Germinal center (tissue), 1 donor: ENCODE measurements at places on chromosomes 4 and X.

DNA sequence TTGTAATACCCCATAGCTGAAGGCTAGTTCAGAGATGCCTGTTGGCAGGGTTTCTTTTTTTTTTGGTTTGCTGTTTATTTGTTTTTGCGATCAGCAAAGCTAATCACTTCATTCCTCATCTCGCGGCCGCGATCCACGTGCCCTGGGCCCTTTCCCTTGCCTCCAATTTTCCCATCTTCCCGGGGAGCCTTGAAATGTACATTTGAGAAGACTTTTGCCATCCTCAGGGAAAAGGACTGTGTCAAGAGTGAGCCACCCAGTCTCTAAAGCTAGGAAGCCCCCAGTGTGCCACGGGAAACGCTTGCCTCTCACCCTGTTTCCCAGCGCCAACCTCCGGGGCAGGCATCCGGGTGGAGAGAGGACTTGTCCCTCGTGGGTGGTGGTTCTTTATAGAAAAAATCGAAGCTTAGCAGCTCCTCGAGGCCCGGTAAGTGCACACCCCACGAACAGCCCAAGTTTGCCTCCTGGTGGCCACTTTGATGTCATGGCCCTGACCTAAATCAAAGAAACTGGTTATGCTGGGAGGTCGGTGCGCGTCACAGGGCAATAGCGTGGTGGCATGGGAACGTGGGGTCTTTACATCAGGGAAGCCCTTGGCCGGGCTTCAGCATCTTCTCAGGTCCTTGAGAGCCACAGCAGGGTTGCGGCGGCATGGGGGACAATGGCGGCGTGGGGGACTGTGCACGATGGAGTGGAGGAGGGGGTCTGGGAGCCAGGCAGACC, 42.0 kb downstream of the MAP7D3 start:
- peak; percentile 4 for DNase-seq

DNA sequence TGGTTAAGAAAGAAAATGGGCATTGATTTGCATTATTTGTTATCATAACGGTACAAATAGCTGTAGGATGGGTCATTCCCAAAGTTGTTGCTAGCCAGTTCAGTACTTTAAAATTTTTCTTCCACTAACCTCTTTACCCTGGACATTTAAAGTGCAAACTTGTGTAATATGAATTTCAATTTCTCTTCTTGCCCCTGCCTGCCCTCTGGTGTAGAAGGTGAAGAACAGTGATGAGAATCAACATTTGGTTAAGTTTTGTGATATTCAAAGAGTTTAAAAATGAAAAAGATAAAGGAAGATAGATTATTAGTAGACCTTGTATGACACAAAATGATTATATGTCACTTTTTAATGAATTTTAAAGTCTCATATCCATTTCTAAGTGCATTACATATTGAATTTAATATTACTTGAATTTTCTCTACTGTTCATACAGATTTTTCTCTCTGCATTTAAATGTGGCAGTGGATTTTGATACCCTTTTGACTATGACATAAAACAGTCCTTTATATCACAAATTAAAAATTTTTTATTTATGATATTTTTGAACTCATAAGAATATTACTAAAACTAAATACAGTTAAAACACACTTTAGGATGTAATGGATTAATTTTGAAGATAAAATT, 337.7 kb downstream of the BMPR1B start:
- DNase-seq = no peak

DNA sequence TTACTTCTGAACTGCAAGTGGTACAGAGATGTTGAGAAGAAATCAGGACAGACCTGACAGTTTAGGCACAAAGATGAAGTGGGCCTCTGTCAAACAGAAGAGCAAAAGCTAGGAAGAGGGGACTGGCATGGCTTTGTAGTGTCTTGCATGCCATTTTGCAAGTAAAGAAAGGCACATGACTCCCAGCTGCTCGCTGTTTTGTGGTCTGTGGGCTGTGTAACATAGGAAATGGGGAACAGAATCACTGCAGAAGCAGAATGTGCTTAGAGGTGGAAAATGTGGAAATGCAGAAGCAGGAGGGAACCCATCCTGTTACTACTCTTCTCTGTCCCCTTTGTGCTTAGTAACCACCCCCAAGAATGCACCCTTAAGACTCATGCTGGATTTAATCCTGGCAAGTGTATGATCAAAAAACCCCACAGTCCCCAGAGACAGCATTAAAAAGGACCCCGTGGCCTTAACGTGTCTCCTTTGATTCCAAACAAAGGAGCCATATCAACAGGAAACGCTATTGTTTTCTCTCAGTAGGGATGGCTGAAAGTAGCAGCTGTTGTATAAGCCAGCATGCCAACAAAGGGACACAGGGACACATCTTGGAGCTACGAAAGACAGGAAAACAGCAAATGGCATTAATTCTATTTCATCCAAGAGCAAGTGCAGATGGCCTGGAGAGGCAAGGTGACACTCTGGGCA, 177.6 kb upstream of the GLRA2 start:
- DNase-seq = no peak

DNA sequence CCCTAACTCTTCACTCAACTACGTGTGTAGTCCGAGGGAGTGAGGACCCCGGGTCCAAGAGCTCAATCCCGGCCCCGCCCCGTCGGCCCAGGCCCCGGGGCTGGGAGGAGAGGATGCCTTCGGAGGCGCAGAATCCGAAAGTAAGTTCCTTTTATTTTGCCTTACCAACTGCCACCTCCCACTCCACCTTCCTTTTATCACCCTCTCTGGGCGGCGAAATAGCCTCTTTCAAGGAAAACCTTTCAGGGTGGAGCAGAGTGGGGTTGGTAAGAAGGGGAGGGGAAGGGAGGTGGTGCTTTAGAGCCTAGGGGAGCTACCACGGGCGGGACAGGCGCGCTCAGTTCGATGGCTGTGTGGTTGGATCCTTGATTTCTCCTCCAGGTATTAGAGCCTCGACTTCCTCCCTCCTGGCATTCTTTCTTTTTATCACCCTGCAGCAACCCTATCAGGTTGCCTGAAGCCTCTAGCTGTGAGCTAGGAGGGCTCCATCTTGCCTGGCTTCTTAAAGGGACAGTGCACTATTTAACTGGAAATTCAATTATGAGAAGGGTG, 191.2 kb downstream of the RRAGB start:
- DNase-seq = peak; percentile 22

DNA sequence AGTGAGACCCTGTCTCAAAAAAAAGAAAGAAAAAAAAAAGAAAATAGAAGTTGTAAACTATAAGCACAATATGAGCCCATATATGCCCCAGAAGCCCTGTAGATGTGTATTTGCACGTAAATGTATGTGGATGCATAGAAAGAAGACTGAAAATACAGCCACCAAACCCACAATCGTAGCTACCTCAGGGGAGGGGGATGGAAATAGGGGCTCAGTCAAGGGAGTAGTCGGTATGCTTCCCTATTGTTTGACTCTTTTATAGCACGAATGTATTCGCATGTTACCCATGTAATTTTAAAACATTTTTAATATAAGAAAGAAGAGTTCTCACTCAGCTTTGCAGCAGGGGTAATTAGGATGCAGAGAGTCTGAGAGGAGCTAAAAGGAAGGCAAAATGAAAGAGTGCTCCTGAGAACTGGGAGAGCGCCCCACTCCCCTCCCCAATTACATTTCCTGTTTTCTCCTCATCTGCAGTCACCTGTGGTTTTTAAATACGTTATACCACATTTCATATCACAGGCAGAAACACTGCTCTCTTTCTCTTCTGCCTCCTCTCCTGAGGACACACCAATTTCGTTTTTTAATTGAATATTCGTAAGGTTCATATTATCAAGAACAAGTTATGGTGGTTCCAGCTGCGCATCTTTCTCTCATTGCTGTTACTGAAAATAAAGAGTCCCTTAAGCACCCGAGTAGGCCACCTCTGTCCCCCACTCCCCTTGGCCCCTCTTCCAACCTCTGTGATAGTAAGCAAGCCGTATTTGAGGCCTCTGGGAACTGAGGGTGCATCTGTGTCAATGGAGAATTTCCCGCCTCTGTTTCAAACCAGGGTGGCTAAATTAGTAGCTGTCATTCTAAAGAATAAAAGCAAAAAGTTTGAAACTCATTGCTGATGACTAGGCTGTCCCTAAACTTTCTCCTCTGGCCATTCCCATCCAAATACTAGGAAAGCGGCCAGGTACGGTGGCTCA, 10.7 kb downstream of the SEPTIN6 start:
- no peak for DNase-seq

DNA sequence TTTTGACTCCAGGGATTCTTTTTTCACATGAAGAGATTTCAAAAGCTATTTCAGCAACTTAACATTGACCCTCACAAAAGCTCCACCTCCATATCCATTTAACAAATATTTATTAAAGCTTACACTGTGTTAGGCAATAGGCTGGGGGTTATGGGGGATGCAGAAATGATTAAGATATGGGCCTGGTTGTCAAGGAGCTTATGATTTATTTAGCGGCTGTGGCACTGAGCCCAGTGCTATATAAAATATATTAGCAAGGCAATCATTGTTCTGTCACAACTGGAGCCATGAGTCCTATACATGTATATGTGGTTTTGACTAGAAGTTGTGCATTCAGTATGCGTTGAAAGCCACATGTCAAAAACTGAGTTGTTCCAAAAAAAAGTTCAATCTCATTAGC, 131.1 kb downstream of the GPC3 start:
- DNase-seq = no peak

DNA sequence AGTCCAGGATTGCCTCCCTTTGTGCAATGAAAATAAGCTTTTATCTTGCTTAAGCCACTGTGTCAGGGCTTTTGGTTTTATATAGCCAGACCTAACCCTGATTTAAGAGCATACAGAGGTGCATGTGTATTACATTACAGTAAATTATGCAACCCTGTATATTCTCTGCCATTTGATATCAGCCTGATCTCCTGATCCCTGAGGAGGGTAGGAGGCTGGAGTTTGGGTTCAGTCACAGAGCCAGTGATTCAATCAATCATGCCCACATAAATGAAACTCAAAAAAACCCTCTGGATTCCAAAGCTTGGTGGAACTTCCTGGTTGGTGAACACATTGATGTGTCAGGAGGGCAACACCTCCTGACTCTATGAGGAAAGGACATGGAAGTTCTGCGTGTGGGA, 7.3 kb upstream of the KLHL8 start:
- DNase-seq = no peak

DNA sequence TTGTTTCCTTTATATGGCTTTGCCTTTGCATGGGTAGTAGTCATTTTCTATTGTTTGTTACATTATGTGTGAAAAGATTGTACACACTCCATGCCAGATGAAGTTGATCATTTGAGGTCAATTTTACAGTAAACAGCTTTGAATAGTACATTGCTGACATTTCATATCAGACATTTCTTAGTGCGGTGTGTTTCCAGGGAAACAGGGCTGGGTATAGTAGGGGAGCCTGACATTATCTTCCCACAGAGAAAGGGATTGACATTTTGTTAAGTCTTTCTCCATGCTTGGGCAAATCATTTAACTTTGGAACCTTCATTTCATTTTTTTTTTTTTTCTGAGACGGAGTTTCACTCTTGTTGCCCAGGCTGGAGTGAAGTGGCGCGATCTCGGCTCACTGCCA, 5.0 kb downstream of the FUNDC2 start:
- DNase-seq = no peak

- peak; percentile 49 for DNase-seq
Observed at GRCh38 chrX:37818031-37818430, 29.3 kb downstream of the DYNLT3 start.

DNA sequence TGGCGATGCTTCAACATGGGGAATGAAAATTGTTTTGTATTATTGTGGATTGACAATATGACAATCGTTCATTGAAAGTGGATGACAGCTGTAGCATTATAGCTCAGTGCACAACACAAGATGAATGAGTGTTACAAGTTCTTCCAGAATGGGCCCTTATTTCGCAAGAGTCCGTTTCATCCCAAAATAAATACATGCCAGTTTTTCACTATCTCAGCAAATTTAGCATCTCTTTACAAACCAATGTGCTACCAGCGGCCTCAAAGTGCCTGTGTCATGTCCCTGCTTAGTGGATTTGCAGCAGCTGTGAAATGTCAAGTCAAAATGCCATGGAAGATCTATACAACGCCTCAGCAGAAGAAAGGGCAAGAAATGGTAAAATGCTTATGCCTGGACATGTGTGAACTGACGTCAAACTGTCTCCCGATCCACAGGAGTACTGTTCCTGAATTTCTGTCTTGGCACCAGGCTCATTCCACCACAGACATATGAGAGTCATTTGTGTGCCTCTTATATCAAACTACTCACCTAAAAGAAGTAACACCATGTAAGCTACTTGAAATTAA, 109.6 kb downstream of the MAML3 start:
- no peak for DNase-seq

GRCh38 chr4:107832275-107832807, 7.6 kb downstream of the SGMS2 start:
- no peak for DNase-seq

DNA sequence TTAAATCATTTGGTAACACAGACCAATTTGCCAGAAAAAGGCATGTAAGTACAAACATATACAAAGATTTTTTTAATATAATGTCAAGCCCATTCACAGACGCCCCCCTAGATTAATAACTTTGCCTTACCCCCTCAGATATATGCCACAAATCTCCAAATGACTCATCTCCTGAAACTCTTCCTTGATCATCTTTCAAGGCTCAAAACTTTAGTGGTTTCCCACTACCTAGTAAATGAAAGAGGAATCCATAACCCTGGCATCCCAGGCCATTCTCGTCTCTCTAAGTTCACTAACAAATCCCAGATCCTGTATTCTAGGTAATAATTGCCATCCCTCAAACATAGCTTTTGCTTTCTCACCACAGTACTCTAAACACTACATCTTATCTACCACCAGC, 61.9 kb downstream of the PRSS12 start:
- no peak for DNase-seq

- DNase-seq = no peak
Observed at GRCh38 chr4:96698831-96699230, 858.9 kb downstream of the PDHA2 start.

DNA sequence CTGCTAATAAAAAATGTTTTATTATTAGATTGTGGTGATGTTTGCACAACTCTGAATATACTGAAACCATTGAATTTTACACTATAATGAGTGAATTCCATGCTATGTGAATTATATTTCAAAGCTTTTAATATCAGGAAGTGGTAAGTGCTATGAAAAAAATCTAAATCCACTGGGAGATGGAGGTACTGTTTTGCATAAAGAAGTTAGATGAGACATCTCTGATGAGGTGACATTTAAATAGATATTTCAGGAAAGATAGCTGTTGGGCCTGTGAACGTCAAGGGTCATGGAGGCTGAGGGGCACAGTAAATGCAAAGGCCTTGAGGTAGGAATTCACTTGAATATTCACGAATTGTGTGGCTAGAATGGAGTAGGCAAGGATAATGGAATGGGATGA, 12.3 kb downstream of the DCUN1D4 start:
- DNase-seq = no peak

DNA sequence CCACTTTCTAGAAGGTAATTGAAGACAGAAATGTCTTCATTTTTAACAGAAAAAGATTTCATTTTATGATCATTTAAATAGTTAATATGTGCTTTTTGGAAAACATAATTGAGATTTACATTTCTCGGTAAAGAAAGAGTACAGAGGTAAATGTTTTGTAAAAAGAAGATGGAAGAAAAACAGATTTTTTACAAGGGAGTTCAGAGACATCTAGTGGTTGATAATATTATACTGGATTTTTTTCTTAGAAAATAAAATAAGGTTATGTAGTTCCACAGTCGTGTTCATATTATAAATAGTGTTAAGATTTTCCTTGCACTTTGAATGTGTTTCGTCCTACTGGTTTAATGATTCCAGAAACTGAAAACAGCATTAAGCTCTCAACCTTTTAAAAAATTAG, 60.6 kb downstream of the SMARCA1 start:
- no peak for DNase-seq

GRCh38 chr4:70713453-70714078, 8.2 kb upstream of the RUFY3 start:
- DNase-seq = no peak

GRCh38 chr4:158203436-158203835, 6.8 kb upstream of the TMEM144 start:
- DNase-seq = no peak

- DNase-seq = peak; percentile 27
Observed at GRCh38 chrX:71998836-71999509, 88.3 kb downstream of the NHSL2 start.
